ENCODE measurements at places on chromosomes 16 and 17.

- peak; percentile 89 for DNase-seq
These were observed 8.1 kb downstream of the CYGB start for GRCh38 chr17:76529224-76530094.

DNA sequence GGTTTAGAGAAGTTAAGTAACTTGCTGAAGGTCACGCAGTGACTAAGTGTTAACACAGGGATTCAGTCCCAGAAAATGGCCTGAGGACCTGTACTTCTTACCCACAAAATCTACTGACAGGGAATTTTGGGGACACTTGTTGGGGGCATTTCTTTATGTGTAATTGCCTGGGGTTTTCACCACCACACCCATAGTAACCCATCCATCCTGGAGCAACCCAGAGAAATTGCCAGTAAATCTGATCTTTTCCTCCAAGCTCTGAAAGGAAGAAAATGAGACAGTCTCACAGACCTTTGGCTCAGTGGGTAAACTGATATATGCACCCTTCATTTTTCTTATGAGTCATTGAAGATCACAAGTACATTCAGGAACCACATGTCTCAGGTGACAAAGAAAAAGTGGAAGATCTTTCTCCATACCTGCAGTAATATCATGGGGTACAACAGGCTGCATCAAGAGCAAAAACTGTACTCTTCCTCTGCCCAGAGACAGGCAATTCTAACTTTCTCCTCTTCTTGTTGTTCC lies 81.0 kb downstream of the NOG start:
- no peak for DNase-seq

- no peak for DNase-seq
These were observed 6.8 kb downstream of the CIBAR2 start for GRCh38 chr16:85105475-85105874.

DNA sequence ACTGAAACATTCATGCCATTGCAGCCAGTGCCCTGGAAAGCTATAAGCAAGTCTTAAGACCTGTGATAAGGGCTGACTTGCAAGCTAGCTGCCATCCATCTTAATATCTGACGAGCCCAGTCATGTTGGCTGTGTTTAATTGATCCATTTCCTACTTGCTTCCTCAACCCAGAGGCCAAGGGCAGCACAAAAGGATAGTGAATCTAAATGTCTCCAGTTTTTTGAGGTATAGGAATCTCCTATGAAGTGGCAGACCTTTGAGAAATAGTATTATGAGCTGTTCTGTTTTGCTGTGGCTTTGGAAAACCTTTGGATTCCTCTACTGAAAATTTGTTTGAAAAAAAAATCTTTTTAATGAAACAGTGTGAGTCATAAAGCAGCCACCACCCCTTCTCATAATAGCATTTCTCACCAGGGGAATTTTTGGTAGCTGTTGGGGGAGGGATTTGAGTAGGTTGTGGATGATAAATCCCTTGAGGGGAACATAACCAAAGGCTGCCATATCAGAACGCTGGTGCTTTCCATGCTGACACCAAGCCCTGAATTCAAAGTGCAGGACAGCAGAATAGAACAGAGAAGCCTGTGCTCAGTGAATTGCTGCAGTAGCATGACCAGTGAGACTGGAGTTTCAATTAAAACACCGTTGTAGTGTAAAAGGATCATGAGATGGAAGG lies 12.9 kb downstream of the ZNRF1 start:
- peak; percentile 52 for DNase-seq

- no peak for DNase-seq
These were observed 2.4 kb downstream of the JPH3 start for GRCh38 chr16:87604634-87605111.

DNA sequence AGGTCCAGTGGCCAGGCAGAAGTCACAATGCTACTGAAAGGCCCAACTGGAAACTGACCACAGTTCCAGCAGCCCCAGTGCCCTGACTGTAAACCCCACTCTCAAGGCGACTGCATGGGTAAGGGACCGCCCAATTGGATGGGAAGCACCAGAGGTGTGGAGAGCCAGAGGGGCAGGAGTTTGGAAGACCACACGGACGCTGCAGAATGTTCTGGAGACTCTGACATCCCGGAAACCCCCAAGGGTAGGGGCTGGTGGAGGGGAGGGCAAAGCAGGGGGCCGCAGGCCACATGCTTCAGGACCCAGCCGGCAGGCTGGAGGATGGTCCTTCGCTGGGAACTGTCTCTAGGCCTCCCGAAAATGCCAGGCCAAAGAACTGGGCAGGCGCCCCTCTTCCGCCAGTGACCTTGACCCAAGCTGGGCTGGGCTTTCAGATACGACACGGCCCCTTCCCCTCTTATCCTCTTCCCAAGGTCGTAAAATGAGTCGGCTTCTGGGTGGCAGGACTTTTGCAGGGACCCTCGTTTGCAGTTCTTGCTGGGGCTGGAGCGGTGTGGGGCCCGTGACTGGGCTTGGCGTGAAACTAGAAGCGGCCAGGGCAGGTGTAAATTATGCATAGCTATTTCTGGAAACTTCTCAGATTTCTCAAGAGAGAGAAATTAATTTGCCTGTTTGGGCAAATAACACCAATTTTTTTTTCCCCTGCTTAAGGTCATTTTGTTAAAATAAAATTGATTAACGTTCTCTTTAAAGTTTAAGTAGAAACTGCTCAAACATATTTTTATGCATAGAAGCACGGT lies 110.2 kb downstream of the C16orf78 start:
- peak; percentile 56 for DNase-seq

GRCh38 chr16:57663917-57664661 lies 4.0 kb upstream of the ADGRG3 start:
- DNase-seq, result no peak
